Activated naive CD4-positive, alpha-beta T cell treated with anti-CD3 and anti-CD28 coated beads, Interleukin-2, amount 10 ng/mL, durations not matched to agents 5 hours and 36 hours (primary cell): ENCODE measurements at places on chromosomes 6 and 20. TPM values are rescaled to one million over a fixed set of nuclear protein-coding genes. Genes with fewer than 3 reads are reported as not detected.

MACROD2 gene
- not detected for total RNA-seq

PHACTR1 gene
- total RNA-seq: 0.12 TPM

PEX6 gene
- total RNA-seq: 28.3 TPM

CLVS2 gene
- not detected for total RNA-seq

C6orf15 gene
- not detected for total RNA-seq
